ENCODE measurements at places on chromosomes 11 and 22. TPM values are rescaled to one million over a fixed set of nuclear protein-coding genes. Genes with fewer than 3 reads are reported as not detected.

DNA sequence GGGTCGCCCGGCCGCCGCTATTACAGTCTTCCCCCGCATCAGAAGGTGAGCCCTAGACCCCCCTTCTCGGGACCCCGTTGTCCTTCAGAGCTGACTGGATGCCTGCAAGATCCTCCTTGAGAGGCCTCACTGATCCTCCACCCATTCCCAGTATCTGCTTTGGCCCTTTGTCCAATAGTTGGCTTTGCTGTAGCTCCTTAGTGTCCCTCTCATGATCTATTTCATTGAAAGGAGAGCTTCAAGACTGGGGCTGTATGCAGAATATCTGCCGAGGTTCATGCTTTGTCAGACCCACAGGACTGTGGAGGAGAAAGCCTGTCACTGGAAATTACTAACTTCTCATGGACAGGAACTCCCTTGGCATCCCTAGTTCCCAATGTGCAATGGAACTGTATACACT is 499 bp downstream of the DLAT start:
- DNase-seq: no peak

GRCh38 chr11:119415966-119416365 is 7.0 kb downstream of the THY1 start:
- no peak for DNase-seq

Gene CNGA4
- total RNA-seq: not detected

Gene KRTAP5-9
- not detected for total RNA-seq
